ENCODE measurements at places on chromosomes 11 and 22.

- DNase-seq, result no peak
Observed at GRCh38 chr11:4102711-4103110, 8.1 kb downstream of the RRM1 start.

- DNase-seq, result no peak
Observed at GRCh38 chr11:32184041-32184722, 93.3 kb downstream of the RCN1 start.

DNA sequence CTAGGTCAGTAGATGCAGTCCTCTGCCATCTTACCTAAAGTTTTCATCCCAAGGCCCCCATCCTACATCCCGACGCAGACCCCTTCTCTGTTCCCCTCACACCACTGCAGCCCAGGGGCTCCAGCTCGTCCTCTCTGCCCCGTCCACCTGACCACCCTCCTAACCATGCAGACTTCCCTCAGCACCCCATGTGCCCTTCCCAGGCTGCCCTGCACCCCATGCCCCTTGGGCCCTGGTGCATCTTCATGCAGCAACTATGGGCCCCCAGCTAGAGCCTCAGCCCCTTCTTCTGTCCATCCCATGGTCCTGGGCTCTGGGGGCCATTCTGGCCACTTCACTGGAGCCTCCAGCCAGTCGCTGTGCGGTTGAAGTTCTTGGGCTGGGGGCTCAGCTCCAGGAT lies 2.9 kb downstream of the PRR33 start:
- no peak for DNase-seq

DNA sequence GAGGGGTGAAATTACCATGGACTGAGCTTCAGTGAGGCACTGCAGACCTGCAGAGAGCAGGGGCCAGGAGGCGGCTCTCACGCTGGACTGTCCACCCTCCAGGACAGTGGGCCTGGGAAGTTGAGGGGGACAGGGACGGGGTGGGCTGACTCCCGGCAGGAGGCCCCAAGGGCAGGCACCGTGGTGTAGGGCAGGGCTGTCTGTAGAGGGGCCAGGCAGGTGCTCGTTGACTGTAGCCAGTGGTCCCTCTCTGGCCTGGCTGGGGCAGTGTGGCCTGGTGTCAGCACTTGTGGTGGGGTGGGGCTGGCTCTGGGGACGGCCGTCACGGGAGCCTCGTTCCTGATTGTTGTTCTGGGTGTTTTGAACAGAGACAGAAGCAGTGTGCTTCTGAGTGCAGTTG lies 46.4 kb downstream of the MUC6 start:
- no peak for DNase-seq

DNA sequence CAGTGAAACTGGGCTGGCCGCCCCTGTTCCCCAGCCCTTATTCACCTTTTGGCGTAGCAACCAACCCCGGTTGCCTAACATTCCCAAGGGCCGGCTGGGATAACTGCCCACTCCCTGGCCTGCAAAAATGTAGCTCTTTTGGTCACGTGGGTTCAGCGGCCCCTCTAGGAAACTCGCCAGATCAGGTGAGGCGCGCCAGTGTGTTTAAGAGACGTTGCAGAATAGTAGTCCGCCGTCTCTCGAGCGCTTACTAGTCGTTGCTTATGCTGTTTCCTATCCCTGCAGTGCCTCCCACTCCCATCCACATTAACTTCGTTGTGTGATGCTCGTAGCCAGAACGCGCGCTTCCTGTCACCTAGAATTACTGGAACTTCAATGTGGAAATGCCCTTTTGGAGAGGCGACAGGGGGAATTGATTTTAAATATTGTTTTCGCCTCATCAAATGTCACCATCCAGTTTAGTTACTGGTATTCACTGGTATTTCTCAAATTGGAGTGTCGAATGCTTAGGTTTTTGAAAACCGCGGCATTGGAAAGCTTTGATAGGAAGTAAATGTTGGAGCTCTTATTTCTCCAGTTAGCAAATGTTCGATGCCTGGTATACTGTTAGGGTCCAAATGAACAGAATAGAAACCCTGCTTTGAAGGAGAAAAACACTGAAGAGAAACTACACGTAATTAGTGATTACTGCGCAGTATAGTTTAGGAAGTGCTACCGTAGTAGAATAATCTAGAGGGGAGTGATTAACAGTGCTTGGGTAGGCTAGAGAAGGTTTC lies 823 bp downstream of the CEP57 start:
- DNase-seq, result no peak

DNA sequence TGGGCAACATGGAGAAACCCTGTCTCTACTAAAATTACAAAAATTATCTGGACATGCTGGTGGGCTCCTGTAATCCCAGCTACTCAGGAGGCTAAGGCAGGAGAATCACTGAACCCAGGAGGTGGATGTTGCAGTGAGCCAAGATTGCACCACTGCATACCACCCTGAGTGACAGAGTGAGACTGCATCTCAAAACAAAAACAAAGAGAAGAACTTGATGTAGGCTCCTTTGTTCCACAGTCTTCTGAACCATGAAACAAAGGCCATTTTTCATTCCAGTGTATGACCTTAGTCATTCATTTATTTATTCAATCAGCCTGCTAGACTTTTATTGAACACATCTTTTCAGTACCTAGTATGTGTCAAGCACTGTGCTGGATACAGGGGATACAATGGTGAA lies 369.6 kb downstream of the FAT3 start:
- DNase-seq, result no peak

GRCh38 chr11:36131721-36132397 lies 157.4 kb downstream of the COMMD9 start:
- no peak for DNase-seq

DNA sequence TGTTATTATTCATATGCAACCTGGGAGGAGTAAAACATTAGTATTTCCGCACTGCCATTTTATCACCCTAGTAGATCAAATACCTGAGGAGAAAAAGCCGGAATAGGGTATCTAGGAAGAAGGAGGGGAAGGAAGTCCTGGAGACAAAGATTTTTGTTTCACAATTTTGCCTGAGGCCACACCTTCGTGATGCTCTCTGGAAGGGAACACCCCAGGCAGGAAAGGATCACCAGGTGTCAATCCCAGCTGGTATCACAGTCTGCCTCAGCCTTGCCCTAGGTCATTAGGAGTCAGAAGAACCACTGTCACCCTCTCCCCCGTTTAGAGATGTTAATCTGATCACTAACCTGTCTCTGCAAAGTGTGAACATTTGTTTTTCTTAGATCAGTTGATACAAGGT lies 35.4 kb upstream of the IGSF9B start:
- DNase-seq, result no peak

DNA sequence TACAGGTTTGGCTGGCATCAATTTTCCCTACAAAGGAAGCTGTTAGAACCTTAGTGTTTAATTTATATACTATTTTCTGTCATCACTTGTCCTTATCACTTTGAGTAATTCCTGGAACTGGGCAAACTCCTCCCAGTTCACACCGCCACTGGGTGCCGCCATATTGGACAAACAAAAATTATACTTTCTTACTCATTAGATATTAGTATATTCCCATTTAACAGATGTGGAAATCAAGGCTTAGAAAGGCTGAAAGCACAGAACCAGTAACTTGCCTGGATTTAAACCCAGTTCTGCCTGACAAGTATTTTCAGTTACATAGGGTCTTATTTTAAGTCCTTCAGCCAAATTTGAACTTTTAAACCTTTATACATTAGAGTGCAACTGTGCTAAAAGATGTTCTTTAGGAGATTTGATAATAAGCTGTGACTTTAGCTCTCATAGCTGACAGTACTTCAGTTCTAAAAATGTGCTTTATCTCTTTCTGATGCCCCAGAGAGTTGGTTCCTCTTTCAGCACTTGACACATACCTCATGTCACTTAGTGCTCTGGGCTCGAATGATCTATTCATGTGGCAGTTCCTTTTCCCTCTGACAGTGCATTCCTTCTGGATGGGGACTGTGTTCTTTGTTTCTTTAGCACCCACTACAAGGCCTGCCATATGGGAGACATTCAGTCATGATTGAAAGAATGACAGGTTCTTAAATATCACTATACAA lies 25.4 kb downstream of the COA4 start:
- no peak for DNase-seq

- no peak for DNase-seq
Observed at GRCh38 chr11:39268176-39268690, 2191.2 kb downstream of the LRRC4C start.

GRCh38 chr11:2508793-2509192 lies 64.0 kb downstream of the KCNQ1 start:
- no peak for DNase-seq

GRCh38 chr22:24265734-24266133 lies 4.9 kb upstream of the SPECC1L start:
- no peak for DNase-seq

GRCh38 chr22:32204856-32205722 lies at the start of gene RFPL2:
TSS of gene RFPL2 (minus strand) at chr22:32205073. CDS start at chr22:32202451, 2,622 bp downstream.
- no peak for DNase-seq

DNA sequence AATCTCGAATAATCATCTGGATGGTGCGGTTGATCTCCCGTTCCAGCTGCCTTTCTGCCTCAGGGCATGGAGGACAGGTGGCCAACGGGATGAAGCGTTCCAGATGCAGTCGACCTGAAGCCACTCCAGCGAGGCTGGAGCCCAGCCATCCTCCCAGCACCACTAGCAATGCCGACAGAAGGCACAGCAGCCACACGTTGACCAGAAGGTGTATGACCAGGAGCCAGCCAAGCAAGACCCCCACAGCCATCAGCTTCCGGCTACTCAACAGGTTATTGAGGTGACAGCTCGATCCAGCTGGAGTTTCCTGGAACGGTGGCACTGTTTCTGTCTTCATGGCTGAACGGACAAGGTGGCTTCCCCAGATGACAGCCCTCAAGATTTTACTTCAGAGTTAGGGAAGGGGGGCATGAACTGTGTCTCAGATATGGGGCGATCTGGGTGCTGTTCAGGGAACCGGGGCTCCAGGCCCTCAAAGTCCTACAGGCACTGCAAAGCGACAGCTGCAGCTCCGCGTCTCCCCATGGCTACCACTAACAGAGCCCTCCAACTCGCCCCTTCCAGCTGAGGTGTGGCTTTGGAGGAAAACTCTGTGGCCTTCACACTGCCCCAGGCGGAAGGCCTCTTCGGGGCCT lies 559 bp downstream of the SNX19 start:
- no peak for DNase-seq

- DNase-seq, result no peak
Observed at GRCh38 chr11:64883575-64883974, 5.2 kb upstream of the EHD1 start.

DNA sequence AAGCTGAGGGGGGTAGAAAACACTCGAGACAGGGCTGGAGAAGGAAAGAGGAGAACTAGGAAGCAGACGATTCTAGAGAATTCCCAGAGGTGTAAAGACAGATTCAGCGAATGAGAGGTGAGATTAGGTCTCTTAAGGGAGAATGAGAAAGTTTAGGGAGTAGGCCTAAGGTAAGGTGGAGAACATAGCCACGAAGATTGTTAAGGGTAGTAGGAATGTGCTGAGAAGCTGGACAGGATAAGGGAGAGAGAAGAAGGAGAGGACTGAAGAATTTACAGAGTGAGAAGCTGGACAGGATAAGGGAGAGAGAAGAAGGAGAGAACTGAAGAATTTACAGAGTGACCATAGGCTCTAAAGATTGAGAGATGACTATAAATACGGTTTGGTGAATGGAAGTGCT lies 908 bp downstream of the PPME1 start:
- no peak for DNase-seq

GRCh38 chr11:83571302-83571701 lies 285.1 kb upstream of the CCDC90B start:
- DNase-seq, result no peak

DNA sequence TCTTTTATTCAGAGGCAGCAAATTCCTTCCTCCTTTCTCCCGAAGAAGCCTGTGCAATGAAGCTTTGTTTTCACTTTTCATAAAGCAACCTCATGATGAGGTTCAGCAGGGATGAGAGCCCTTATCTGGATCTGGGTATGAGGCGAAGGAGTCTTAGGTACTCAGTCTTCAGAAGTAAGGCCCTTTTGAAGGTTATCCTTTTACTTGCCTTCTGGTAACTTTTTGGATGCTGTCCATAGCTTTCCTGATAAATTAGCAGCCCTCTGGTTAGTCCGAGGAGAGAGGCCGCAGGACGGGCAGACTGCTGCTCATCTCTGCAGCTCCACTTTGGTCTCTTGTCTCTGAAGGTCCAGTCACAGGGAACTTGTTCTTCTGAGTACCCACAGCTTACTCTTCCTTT lies 1.1 kb downstream of the TRIM22 start:
- no peak for DNase-seq

- DNase-seq, result no peak
Observed at GRCh38 chr11:103920933-103921332, 115.5 kb upstream of the DDI1 start.

DNA sequence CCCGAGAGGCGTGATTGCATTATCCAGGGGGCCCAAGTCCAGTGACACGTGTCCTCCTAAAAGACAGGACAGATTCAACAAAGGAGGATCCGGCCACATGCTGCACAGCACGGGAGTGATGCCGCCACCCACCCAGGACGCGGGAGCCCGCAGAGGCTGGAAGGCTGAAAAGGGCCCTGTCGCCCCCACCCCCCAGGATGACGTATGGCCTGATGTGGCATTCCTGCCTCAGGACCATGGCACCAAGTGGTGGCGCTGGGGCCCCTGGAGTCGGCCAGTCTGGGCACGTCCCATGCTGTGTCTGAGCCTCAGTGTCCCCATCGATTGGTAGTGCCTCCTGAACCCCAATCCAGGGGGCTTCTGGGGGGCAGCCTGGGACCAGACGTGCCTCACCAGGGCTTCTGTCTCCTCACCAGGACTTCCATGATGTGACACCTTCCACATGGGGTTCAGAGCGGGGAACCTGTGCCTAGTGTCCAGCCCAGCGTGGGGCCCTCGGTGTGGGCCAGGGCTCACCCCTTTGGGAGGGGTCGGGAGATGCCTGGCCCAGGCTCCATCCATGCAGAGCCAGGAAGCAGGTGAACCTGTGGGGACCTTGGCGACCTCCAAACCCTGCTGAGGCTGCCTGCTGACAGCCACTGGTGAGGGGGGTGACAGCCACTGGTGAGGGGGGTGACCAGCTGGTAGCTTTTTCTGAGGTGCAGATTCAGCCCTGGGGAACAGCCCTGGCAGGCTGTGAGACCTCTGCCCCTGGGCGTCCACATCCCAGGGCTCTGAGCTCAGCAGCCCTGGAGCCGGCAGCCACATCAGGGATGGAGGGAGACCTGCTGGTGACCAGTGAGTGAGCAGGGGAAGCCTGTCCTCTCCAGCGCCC lies 75.3 kb downstream of the KCNQ1 start:
- no peak for DNase-seq

DNA sequence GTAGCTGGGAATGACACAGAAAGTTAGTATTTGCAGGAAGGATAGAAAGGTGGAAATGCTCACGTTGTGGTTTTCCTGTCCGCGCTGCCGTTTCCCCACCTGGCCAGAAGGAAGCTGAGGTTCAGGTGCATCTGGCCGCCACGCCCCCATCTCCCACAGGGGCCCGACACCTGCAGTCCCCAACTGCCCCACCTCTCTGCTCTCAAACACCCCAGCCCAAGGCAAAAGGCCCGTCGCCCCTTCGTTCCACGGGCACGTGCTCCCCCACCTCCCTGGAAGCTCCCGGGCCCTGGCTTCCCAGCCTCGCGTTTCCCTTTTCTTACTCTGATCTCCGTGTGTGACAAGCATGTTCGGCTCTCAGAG lies 985.1 kb downstream of the BRD1 start:
- DNase-seq, result no peak

DNA sequence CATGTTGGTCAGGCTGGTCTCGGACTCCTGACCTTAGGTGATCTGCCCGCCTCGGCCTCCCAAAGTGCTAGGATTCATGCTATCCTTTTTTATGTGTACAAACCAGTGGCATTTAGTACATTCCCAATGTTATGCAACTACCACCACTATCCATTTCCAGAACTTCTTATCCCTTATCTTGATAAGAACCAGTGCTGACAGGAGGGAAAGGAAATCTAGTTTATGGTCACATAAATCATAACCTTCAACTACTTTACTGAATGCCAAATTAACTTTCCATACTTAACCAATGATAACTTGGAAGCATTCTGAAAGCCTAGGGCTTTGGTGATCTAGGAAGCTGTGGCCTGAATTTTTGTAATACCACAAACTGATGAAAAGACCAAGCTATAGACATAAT lies 170.4 kb downstream of the SWAP70 start:
- no peak for DNase-seq
